AG04450 (cell line): ENCODE measurements at places on chromosomes 1 and 21.

GRCh38 chr1:154746622-154747299 lies 123.3 kb downstream of the KCNN3 start:
- no peak for DNase-seq

- DNase-seq = no peak
Measured at GRCh38 chr1:54781023-54781723, 16.9 kb upstream of the PARS2 start.

- no peak for DNase-seq
Measured at GRCh38 chr1:208778417-208778816, 534.2 kb upstream of the PLXNA2 start.

- no peak for DNase-seq
Measured at GRCh38 chr1:29356663-29357062, 120.3 kb downstream of the PTPRU start.

GRCh38 chr1:215923129-215923824 lies 356.2 kb downstream of the KCTD3 start:
- DNase-seq = no peak

DNA sequence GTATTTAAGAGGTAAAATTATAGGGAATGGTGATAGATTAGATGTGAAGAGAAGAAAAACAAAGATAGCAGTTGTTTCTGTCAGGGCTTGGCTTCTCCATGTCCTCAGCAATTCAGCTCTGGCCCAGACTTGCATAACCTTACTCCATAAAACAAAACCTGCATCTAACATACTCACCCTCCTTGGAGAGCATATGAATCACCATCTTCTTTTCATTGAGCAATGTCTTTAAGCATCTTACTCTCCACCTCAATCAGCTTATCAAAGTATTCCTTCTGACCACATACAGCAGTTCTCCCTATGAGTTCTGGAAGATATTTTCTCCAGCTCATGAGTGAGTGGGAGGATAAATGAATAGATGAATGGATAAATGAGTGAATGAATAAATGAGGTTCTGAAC lies 49.0 kb downstream of the RAB3B start:
- no peak for DNase-seq

GRCh38 chr1:28845786-28846543 lies 34.0 kb downstream of the OPRD1 start:
- no peak for DNase-seq

GRCh38 chr1:116396769-116397168 lies 23.7 kb downstream of the ATP1A1 start:
- DNase-seq = no peak

DNA sequence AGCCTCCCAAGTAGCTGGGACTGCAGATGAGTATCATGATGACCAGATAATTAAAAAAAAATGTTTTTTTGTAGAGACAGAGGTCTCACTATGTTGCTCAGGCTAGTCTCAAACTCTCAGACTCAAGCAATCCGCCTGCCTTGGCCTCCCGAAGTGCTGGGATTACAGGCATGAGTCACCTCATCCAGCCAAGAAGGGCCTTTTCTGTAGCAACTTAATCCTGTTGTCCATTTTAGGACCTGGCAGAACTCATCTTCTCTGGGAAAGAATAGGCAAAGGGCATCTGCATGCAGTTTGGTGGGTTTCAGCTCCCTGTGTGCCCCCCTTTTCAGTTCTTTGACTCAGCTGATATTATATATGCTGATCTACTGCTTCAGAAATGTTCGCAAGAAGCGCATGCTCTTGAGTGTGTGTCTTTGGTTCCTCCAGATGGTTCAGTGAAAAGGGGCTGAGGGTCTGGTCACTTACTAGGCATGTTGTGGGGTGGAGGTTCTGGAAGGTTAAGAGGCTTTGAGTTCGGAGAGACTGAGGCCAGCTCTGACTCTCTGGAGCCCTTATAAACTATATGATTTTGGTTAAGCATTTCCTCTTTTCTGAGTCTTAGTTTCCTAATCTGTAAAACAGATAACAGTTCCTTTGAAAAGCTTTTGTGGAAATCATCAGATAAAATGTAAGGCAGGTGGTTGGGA lies 19.4 kb upstream of the SRSF4 start:
- DNase-seq = no peak

- no peak for DNase-seq
Measured at GRCh38 chr1:97764991-97765390, 155.8 kb downstream of the DPYD start.

DNA sequence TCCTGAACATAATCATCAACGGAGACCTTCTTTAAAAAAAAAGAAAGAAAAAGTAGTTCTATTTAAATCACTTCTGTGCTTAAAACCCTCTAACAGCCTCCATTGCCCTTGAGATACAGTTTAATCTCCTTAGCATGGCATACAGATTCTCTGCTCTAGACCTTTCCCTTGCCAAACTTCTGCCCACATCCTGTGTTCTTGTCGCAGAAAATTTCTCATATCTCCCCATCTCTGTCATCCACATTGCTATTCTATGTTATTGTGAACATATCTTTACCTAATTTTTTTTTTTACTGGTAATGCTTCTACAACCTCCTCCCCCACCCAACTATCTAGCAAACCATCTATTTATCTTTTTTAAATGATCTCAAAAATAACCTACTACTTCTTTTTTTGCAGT lies 135.7 kb upstream of the PROX1 start:
- DNase-seq = no peak

DNA sequence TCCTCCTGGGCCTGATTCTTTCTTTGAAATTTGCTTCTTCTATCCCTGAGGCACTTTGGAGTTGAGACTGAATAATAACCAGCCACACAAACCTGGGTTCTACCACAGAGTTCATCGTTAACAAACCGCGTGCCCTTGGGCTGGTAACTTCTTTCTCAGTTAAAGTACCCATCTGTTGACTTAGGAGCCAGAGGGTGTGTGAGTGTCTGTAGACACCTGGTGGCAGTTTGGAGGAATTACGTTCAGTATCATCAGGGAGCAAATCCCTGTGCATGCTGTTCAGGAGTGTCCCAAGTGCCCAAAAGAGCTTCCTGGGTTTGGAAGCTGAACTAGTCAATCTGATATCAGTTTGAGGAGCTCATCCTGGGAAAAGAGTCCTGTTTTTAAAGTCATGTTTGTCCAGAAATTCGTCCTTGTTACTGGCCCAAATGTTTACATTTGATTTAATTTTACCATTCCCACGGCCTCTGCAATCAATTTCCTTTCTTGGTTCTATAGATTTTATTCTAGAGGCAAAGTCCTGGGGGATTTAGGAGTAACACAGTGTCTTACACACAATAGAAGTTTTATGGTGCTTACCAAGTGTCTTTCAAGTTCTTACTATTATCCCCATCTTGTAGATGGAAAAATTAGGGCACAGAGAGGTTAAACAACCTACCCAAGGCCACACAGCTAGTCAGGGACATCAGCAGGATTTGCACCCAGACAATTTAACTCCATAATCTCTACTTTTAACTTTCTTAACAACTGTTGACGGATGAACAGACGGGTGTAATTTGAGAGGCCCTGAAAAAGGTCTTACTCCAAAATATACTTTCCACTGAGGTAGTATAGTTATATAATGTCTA lies 26.7 kb upstream of the RPTN start:
- peak; percentile 26 for DNase-seq

GRCh38 chr1:198232378-198232777 lies 75.6 kb downstream of the NEK7 start:
- no peak for DNase-seq

- peak; percentile 97 for DNase-seq
Measured at GRCh38 chr1:91650764-91651163, 150.1 kb downstream of the CDC7 start.

DNA sequence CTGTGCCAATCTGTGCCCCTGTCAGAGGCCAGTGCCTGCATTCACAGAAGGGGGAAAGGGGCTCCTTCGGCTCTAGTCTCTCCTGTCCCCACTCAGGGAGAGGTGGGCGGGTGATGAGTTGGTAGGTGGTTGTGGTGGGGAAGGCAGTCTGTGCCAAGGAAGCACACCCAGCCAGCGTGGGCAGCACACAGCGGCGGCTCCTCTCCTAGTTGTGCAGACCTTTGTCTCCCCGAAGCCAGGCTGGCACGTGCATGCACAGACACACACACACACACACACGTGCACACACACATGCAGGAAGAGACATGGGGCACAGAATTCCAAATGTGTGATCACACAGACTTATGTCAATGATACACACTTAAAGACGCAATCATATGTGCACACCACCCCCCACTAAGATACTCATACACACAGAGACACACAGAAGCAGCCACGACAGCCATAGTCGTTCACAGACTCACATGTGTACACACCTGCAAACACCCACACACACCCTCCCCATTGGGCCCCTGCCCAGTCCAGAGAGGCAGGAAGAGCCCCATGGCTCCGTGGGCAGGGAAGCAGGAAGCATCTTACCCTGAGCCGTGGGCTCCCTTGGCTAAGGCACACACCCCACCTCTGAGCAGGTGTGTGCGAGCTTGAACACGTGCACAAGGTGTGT lies 16.4 kb downstream of the RIMS3 start:
- DNase-seq = no peak

DNA sequence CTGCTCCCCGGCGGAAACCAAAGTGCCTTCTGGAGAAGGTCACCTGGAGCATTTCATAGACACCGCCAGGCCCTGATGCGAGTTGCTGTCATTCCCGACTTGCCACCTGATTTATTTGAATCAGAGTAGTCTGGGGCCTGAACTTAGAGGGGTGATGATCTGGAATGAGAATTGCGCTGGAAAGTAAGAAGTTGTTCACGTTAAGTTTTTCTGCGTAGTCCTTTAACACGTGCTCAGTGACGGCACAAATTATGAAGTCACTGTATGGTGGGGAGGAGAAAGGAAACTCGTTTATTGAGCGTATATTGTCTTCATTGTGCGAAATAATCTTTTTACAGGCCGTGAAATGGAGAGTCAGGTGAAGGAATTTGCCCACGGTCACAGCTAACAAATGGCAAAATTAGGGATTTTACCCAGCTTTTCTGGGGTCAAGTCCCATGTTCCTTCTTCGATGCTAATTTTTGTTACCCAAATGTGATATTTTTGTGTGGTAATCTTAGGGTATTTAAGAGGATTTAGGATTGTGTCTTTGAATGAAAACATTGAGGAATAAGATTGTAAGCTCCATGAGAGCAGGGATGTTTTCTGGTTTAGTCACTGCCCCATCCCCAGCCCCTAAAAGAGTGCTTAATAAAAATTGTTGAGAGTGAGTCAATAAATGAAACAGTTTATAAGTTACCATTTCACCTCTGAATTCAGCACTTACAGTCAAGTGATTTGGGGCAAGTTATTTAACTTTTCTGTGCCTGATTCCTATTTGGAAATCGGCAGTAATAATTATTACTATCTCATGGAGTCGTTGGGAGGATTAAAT lies 46.4 kb upstream of the NBL1 start:
- DNase-seq = no peak

GRCh38 chr1:173191011-173191705 lies 16.0 kb downstream of the TNFSF4 start:
- DNase-seq = no peak

GRCh38 chr1:228408869-228409805 lies 2.5 kb upstream of the TRIM11 start:
- DNase-seq = no peak

GRCh38 chr1:82752046-82752445 lies 951.3 kb downstream of the ADGRL2 start:
- DNase-seq = no peak

- no peak for DNase-seq
Measured at GRCh38 chr1:66278260-66279021, 255.5 kb upstream of the SGIP1 start.

GRCh38 chr1:90719330-90720144 lies 2.4 kb upstream of the BARHL2 start:
- DNase-seq = no peak

GRCh38 chr1:214310777-214311690 lies 30.1 kb downstream of the SMYD2 start:
- no peak for DNase-seq

DNA sequence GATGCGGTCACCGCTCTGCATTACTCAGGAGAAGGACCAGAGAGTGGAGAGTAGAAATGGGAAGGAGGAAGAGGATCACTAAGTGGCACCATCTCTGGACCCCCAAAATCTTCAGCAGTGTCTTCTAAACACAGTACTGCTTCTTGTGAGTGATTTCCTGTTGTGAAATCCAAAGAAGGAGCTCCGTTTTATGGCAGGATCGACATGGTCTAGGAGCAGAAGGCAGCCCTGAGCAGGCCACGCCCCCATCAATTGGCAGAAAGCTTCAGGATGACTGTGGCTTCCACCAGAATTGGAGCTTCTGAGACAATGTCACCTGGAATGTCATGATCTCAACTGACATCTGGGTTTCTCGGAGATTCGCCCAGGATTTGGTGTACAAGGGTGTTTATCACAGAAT lies 171.5 kb downstream of the ADSS2 start:
- DNase-seq = no peak

- DNase-seq = no peak
Measured at GRCh38 chr1:26184086-26184485, 6.3 kb upstream of the CATSPER4 start.

GRCh38 chr1:44775930-44776729 lies 790 bp downstream of the RPS8 start:
- DNase-seq = no peak

DNA sequence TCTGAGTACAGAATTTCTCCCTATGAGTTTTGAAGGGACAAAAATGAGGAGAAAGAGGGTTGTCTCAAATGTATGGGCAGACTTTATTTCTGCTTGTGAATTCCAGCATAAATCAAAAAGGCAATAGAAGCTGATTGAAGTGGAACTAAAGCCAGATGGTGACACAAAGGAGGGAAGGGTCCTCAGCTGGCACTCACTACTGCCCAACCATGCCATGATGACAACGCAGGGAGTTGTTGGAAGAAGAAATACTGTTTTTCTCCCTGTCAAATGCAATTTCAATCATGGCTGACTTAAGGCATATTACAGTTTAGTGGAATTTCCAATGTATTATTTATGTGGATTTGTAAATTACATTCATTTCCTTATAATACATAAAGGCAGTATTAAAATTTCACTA lies 805.8 kb downstream of the ADGRL2 start:
- no peak for DNase-seq

GRCh38 chr1:88800382-88801051 lies 90.8 kb downstream of the GTF2B start:
- no peak for DNase-seq

- DNase-seq = peak; percentile 72
Measured at GRCh38 chr1:55781944-55782482, 566.8 kb upstream of the USP24 start.

GRCh38 chr1:239708622-239709021 lies 322.3 kb downstream of the CHRM3 start:
- DNase-seq = no peak

- no peak for DNase-seq
Measured at GRCh38 chr1:15418806-15419515, 9.3 kb downstream of the EFHD2 start.

- no peak for DNase-seq
Measured at GRCh38 chr1:205978676-205979075, 24.5 kb downstream of the RAB7B start.

GRCh38 chr1:240199758-240200645 lies 108.3 kb downstream of the FMN2 start:
- no peak for DNase-seq
